Activated CD8-positive, alpha-beta memory T cell treated with anti-CD3 and anti-CD28 coated beads for 1 hour (primary cell): ENCODE measurements at places on chromosomes 1 and 21.

DNA sequence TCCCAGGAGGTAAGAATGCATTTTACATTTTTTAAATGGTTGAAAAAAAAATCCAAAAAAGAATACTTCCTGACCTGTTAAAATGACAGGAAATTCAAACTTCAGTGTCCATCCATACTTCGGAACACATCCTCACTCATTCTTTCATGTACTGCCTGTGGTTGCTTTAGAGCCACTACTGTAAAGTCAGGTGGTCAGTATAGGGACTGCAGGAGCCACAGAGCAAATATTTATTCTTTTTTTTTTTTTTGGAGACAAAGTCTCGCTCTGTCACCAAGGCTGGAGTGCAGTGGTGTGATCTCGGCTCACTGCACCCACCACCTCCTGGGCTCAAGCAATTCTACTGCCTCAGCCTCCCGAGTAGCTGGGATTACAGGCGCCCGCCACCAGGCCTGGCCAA lies 124.7 kb downstream of the CLIC6 start:
- DNase-seq = no peak

DNA sequence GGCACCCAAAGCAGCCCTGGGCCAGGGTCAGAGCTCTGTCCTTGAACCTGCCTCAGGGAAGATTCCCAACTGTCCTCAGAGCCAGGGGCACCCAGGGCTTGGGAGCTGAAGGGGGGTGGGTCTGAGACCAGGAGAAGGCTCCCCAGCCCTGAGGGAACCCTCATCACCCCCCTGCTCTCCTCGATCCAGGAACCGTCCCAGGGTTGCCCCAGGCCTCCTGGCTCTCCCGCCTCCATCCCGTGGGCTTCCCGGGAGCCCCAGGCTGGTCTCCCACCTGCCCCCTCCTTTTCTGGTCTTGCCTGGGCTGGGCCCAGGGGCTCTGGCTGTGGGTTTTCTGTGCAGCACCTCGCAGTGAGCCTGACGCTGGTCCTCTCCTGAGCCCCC lies 6.7 kb upstream of the SAMD11 start:
- DNase-seq = no peak

DNA sequence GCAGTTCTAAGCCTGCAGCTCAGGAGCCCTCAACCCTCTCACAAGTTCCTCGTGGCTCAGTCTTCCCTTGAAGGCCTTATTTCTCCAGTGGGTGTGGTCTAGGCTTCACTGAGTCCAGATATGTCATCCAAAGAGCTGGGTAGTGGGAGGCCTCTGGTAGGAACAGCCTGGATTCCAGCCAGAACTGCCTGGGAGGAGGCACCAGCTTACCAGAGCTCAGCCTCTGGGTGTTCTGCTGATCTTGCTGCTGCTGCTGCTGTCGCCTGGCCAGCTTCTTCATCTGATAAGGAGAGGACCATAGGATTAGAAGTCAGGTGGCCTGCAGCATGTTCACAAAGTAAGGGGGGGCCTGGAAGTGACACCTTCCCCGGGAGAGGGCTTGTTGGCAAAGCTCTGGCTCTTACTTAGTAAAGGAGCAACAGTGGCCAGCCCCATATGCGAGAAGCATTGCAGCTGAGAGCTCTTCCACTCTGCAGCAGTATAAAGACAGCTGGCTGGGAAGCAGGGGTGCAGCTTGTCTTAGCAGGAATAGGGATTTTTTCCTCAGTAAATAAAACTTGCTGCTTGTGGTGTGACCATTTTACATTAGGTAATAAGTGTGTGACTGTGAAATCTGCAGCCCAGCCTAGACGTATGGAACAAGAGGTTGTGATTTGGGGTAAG lies 148.5 kb downstream of the LMX1A start:
- no peak for DNase-seq

- no peak for DNase-seq
Measured at GRCh38 chr1:245108246-245108645, 46.5 kb upstream of the KIF26B start.

DNA sequence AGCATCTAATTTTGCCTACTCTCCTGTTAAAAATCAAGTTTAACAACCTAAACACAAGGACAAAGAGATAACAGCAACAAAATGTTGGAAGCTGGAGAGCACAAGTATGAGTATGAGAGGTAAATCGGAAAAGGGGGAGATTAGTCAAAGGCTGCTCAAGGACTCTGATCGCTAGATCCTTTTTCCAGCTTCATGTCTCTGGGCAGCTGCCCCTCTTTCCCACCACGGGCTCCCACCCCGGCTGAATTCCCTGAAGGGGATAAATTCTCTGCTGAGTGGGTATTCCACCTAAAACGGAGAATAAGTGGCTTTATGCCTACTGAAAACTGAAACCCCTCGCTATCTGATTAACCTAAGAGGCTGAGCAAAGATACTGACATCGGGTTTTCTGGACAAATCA lies 696 bp upstream of the CTBS start:
- no peak for DNase-seq

GRCh38 chr1:163291461-163291860 lies 30.3 kb upstream of the NUF2 start:
- DNase-seq = no peak

- no peak for DNase-seq
Measured at GRCh38 chr1:227317523-227318015, 723 bp downstream of the CDC42BPA start.

DNA sequence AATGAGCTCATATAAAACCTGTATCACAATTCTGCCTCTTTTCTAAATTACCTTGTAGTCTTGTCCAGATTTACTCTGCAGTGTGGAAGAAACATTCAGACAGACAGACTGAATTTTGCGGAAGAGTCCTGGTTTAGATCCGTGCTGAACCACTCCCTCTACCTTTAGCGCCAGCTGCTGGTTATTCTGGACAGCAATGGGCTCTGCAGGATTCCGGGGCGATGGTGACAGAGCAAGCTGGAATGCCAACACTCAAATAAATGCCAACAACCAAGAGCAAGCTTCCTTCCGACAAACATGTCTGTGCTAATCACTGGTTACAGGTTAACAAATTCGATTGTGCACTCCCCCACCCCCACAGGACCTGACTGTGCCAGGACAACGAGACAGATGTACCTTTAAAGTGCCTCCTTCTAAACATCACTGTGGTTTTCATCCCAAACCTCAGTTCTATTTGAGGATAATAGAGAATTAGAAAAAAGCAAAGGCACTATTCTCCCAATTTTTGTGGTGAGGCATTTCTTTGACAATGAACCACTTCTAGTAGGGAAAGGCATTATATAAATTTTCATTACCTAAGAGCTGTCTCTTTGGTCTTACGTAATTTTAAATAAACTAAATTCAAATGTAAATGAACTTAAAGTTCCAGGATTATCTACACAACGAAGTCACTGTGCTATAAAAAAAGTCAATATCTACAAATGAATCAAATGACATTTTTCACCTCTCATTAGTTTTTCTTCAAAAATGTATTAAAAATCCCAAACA lies 90.4 kb downstream of the INTS7 start:
- DNase-seq = no peak

DNA sequence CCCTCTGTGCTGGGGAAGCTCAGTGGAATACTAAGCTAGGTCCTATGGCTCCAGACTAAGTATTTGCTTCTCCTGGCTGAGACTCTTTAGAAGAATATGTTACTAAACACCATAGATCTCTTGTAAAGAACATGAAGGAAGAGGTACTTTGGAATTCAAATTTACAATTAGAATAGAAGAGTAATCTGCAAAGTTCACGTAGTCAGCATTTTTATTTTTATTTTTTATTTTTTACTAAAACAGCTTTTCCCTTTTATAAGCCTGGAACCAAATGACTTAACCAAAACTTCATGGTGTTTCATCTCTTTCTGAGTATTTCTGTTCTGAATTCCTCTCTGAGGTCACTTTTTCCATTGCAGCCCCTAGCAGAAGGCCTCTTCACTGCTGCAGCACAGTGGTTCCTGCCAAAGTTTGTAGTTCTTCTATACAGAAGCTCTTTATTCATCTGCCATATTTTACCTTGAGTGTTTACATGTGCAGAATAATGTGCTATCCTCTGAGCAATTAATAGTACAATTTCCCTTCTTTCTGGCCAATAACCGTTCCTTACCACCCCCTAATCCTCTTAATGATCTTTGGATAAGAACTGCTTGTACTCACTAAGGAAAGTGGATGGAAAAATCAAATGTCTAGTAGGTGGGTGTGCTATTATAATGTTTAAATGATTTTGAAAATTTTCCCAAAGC lies 27.2 kb downstream of the TSEN15 start:
- no peak for DNase-seq

DNA sequence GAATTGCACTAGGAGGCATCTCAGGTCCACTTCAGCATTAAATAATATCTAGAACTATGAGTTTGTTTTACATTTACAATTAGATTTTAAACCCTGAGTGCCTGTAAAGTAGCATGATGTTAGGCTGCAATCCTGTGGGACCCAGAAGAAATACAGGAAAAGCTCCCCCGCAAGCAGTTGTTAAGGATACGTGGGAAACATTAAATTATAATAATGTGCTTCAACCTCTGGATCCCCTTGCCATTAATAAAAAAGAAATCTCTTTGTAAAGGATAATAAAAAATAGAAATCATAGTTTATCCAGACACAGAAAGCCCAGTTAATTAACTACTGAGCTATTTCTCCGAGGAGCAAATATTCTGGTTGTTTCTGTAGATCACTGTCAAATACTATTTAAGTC lies 106.0 kb downstream of the PCNX2 start:
- DNase-seq = no peak

DNA sequence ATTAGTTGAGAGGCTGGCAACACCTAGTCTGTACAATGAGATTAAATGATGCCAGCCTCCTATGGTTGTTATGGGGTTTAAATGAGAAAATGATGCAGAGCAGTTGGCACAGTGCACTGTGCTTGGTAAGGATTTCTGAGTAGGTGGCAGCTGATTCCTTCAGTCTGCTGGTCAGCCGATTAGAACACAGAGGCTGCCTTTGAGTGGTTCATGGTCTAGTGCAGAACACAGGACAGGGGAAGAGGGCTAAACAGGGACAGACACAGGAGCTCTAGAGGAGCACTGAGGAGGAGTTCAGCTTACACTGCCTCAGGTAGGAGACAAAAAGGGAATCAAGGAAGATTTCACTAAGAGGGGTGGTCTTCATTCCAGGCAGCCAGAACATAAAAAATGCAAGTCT lies 1.4 kb downstream of the TIE1 start:
- no peak for DNase-seq

GRCh38 chr1:198275597-198275996 lies 118.8 kb downstream of the NEK7 start:
- DNase-seq = no peak

DNA sequence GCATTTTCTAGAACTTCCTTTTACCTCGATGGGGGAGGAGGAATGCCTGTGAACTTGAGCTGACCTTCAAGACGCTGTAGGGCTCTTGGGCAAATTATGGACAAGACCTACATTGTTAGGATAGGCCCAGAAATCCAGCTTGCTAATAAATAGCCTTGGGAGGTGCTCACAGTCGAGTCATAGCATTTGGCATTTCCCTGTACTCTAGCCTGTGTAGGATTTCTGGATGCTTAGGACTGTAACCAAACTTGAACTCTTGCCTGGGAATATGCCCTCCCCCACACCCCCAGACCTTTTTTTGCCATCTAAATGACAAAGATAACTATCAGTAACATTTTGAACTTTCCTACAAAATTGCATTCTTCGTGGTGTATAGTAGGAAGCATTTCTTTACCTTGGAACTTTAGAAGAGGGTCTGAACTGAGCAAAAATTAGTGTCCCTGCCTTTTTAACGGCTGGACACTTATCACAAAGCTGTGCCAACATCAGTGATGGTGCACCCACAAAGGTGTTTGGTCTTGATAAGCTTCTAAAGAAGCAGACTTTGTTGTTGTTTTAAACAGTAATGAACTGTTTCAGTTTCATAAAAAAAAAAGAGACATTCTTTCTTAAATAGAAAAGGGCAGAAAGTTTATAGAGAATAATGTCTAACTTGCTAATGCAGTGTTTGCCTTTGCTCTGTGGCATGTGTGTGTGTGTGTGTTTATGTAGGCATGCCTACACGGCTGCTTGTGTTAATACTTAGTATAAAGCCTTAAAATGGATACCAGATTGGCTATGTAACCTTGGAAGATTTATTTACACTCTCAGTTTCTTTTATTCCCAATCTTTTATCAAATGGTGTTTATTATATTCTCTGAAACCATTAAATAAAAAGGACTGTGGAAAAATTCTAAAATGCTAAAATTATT lies 88.2 kb downstream of the NFIA start:
- DNase-seq = no peak

DNA sequence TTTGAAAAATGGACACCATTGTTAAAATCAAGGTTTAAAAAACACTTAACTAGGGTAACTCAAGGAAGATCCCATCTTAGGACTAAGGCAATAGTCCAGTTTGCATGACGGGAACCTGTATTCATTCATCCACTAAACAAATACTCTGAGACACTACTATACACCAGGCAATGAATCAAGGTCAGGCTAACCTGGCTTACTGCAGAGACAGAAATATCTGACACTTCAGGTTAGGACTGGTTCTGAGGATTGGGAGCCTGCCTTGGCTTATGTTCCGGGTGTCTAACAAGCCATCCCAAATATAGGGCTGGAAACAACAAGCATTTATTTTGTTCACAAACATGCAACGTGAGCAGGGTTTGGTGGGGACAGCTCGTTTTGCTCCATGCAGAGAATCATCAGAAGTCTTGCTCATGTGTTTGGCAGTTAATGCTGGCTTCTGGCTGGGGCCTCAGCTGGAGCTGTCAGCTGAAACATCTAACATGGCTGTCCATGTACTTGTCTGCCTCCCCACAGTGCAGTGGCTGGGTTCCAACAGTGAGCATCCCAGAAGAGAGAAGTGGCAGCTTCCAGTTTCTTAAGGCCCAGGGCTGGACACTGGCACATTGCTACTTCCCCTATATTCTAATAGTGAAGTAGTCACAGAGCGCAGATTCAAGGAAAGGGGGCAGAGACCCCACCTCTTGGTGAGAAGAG lies 37.0 kb upstream of the CAMK1G start:
- no peak for DNase-seq

- no peak for DNase-seq
Measured at GRCh38 chr1:15436881-15437442, 1.3 kb upstream of the CTRC start.

GRCh38 chr21:15935530-15935929 lies 205.7 kb downstream of the USP25 start:
- DNase-seq = no peak

DNA sequence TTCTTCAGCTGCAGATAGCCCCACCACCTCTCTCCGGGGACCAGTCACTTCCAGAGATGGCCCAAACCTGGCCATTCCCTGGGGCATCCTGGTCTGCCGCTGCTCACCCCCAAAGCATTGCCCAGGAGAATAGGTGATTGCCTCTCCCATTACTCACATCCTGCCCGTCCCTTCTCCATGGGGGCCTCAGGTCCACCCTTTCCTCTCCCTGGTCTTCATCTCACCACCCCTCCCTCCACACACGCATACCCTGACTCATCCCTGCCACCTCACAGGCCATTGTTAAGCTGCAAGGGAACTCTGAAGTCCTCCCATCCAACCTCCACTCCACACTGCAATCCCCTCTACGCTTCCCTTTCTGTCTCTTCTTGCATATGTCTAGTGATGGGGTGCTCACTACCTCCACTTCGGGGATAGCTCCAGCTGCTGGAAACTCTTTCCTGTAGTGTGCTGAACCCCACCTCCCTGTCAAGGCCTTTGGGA lies at the start of gene PLEKHG5:
PLEKHG5 (minus strand) TSS at position 188 of the 483 bp plus-strand sequence. CDS start 14,096 bp downstream, outside the sequence.
- no peak for DNase-seq
